GM13976 (cell line): ENCODE measurements at places on chromosomes 6 and 20.

GRCh38 chr6:140849456-140849855 is 1283.3 kb upstream of the GJE1 start:
- no peak for DNase-seq

DNA sequence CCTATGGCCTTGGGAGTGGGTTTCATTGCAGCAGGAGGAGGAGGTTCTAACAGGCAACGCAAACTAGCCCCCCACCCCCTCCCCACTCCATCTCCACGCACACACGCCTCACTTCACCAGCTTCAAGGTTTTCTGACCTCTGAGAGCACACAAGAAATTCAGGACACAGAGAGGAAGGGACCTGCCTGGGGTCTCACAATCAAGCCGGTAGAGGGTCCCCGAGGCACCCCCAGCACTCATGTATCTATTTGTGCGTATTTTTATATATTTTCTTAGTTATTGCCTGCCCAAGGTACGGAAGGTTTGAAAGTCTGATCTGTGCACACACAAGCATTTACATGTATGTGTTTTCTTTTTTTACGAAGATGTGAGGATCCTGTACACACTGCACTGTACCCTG is 16.9 kb downstream of the MDFI start:
- DNase-seq = no peak

DNA sequence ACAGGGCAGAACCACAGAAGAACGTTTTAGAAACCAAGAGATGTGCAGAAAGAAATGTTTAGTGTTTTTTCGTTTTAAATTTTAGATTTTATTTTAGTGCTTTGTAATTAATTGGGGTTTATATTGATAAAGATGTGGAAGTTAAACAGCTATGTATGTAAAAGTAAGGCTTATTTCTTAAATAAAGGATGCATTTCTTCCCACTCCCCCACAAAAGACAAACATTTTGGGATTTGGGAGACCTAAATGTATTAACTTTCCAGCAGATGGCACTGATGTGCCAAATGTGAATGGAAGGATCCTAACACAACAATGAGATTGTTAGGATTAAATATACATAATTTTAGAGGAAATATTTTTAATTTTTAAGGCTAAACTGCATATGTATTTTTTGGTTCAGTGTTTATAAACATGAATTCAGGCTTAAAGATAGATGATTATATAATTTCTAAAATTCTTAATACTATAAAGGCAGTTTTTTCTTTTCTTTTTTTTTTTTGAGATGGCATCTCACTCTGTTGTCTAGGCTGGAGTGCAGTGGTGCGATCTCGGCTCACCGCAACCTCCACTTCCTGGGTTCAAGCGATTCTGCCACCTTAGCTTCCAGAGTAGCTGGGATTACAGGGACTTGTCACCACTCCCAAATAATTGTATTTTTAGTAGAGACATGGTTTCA is 12.0 kb downstream of the PFDN4 start:
- DNase-seq = no peak

GRCh38 chr6:42482174-42482573 is 30.4 kb upstream of the TRERF1 start:
- no peak for DNase-seq

DNA sequence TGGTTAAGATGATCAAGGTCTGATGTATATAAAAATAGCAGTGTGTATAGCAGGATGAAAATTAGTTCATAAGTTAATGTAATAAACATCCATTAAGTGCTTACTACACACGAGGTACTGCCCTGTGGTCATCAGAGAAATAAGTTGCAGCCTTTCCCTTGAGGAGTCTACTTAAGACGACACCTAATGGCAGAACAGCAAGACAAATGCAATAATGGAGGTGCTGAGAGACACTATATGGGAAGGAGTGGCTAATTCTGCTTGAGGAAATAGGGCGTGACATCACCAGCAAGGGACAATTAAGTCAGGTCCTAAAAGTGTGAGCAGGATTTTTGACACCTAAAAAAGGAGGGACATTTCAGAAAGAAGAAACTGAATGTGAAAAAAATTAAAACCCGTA is 75.2 kb downstream of the BACH2 start:
- DNase-seq = no peak

DNA sequence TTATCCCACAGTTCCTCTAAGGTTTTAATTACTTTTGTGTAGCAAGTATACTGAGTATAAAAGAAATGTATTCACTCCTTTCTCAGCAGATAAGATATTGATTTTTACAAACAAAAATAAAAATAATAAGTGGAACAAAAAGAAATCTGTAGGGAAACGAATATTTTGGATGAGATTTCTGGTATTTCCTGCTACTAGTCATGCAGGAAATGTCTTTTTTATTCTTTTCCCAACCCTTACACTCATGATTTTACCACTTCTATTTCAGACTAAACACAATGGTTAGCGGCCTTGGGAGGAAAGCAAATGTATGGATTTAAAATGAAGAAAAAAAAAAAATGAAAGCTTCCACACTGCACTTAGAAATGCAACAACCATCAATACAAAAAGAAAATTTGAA is 580.5 kb upstream of the MARCKS start:
- DNase-seq = no peak

GRCh38 chr6:57254055-57254717 is 32.1 kb upstream of the RAB23 start:
- no peak for DNase-seq

- no peak for DNase-seq
Observed at GRCh38 chr6:132414761-132415160, 13.5 kb upstream of the MOXD1 start.

DNA sequence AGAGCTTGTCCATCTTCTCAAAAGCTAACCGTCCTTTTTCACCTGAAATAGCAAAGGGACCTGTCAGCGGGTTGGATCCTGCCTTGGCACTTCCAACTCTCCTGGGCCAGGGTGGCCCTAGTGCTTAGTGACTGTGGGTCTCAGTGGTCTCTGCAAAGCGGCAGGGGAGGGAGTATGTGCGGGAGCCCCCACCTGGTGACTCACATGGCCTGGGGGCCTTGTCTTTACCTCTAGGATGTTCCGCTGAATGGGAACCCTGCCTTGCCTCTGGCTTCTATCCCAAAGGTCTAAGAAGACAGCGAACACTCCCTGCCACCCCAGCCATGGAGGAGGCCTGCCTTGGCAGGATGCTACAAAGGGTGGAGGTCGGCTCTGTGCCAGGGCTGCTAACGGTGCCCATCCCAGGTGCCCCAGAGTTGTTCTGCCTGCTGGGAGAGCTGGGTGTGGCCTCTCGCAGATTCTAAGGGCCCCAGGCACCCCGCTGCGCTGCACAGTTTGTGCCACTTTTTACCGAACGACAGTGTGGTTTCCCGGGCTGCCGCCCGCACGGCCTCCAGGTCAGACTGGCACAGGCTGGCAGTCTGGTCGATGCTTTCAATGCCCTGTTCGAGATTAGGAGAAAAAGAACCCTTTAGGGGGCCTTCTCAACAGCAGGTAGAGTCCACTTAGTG is 77.2 kb downstream of the PTPN1 start:
- no peak for DNase-seq

DNA sequence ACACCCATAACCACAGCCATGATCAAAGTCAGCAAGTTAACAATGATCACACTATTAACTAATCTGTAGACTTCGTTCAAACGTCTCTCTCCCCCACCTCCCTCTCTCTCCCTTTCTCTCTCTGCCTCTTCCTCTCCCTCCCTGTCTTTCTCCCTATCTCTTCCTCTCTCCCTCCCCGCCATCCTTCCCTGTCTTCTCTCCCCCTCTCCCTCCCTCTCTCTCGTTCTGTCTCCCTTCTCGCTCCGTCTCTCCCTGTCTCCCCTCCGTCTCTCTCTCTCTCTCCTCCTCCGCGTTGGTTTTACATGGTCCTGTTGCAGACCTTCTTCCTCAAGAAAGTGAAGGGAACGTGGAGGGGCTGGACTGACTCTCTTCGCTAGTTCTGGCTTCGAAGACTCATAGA is 308.9 kb upstream of the FOXQ1 start:
- DNase-seq = no peak
